ENCODE measurements at places on chromosomes 2 and 18. TPM values are rescaled to one million over a fixed set of nuclear protein-coding genes. Genes with fewer than 3 reads are reported as not detected.

- no peak for DNase-seq
Observed at GRCh38 chr2:25606892-25607291, 66.5 kb downstream of the DTNB start.

DNA sequence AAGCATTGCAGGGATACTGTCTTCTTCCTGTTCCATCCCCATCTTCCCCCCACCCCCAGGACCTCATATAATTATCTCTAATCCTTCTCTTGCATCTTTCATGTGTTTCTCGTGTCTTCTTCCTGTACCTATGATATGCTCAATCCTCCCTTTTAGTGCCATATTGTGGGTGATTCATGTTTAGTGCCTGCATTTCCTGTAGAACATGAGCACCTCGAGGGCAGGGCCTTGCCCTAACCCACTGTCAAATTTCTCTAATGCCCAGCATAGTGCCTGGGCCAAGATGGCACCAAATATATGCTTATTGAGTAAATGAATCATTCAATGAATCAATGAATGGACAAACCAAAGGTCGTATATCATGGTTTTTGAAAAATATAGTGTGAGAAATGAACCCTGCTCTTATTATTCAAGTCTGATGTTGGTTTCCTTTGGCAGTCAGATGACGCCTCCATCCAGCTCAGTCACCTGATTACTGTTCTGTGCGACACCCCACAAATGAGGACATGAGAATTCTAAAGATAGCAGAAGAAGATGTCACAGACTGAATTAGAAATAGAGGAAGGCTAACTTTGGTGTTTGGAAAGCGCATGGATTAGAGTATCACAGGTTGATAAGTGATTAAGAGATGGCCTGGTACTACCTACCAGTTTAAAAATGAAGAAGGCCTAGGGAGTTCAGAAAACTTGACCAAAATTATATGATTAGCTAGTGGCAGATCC, 278.4 kb downstream of the PRKCE start:
- no peak for DNase-seq

- no peak for DNase-seq
Observed at GRCh38 chr2:124339709-124340108, 314.6 kb downstream of the CNTNAP5 start.

CAVIN2 gene
- total RNA-seq: 194 TPM

OR6B3 gene
- not detected for total RNA-seq
